ENCODE measurements at places on chromosomes 4 and X.

DNA sequence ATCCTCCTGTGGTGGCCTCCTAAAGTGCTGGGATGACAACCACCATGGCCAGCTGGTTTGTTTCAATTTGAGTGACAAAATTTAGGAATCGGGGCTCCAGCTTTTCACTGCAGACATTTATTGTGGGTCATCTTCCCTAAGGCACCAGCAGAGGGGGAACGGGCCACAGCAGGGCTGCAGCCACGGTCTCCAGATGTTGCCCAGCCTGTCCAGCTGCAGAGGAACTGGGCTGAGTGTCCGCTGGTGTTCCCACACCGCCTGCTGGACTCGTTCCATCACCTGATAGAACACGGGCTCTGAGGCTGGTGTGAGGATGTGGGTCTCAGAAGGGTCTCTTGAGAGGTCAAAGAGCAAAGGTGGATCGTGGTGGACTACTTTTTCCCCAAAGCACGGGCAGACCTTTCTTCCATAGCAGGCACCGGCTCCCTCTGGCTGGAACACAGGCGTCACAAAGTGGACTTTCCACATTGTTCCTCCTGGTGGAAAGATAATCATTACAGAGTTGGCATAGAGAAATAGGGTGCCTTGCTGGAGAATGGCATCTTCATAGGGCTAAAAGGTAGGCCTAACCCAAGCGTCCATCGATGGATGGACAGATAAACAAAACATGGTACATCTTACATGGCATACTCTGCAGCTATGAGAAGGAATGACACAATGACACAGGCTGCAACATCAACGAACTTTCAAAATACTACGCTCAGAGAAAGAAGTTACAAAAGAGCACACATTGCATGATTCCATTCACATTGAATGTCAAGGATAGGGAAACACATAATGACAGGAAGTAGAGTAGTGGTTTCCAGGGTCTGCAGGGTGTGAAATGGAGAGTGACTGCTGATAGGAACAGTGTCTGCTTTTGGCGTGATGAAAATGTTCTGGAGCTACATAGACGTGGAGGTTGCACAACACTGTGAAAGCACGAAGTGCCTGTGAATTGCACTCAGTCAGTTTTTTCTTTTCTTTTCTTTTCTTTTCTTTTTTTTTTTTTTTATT, 5.9 kb upstream of the ARSD start:
- no peak for DNase-seq

DNA sequence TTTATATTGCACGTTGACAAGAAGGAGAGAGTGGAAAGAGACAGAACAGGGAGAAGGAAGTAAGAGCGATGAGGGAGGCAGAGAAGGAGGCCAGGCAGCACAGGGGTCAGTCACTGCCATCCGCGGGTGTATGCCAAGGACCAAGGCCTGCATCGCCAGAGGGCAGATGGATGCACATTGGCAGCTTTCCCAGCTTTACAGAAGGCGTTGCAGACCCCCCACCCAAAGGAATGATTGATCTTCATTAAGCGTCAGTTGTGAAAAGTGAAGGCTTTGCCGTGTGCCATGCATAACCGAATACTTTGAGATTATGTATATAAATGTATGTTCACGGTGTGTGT, 21.6 kb downstream of the PIGG start:
- DNase-seq, result no peak

GRCh38 chr4:10160281-10160856, 43.8 kb upstream of the WDR1 start:
- DNase-seq, result no peak

- no peak for DNase-seq
Observed at GRCh38 chr4:68062501-68062900, 67.2 kb downstream of the TMPRSS11F start.

- DNase-seq, result no peak
Observed at GRCh38 chrX:140933874-140934655, 68.3 kb upstream of the SPANXB1 start.

DNA sequence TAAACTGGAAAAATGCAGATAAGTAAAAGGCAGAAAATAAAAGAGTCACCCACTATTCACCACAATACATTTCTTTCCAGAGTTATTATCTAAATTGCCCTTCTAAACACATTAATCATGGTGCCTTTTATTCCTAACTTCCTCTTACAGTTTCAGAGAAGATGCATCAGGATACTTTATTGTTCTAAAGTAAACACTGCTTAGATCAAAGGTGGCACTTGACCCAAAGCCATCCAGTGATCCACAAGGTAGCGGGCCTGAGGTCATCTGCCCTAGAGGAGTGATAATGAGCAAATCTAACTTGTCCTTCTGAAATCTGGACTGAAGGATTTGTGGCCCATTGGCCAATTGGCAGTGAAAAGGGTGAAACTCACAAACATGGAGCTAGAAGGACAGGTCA, 12.0 kb upstream of the TMEM154 start:
- DNase-seq, result peak; percentile 30

DNA sequence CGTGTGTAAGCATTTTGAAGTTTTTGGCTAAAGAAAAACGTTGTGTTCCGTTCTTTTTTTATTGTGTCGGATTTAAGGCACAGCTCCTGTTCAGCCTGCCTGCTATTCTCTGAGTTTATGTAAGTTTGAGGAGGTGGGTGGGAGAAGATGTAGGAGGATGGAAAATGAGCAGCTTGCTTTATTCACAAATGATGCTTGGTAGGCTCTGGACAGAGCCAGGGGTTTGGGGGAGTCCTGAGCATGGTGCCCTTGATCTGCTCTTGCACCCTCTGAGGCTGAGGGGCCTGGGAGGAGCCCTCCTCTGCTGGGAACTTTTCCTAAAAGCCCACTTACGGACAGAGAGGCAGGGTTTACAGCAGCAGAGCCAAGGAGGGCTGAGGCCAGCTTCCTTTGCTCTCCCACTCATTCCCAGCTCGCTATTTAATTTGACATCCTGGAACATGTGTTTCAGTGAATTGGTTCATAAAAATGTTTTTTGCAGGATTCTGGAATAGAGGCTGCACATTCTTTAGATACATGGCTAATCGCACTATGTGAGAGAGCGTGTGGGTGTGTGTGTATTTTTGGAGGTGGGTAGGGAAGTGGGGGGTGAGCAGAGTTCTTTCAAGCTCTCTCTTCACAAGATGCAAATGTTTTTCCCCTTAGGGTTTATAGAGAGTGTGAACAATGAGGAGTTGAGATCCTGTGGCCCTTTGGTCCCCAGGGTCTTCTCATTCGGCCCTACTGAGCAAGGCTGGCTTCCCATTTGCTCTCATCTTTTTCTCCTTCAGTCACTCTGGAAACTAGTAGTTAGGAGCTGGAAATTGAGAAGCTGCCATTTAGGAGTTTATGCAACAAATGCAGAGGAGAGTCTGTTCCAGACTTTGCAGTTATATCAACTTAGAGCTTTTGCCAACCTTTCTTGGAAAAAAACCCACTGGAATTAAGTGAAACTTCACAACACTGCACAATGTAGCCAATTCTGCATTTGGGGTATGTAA, 32.1 kb downstream of the TMEM131L start:
- DNase-seq, result no peak

All from NCI-H774 (cell line).